ENCODE measurements at places on chromosomes 5 and 9.

DNA sequence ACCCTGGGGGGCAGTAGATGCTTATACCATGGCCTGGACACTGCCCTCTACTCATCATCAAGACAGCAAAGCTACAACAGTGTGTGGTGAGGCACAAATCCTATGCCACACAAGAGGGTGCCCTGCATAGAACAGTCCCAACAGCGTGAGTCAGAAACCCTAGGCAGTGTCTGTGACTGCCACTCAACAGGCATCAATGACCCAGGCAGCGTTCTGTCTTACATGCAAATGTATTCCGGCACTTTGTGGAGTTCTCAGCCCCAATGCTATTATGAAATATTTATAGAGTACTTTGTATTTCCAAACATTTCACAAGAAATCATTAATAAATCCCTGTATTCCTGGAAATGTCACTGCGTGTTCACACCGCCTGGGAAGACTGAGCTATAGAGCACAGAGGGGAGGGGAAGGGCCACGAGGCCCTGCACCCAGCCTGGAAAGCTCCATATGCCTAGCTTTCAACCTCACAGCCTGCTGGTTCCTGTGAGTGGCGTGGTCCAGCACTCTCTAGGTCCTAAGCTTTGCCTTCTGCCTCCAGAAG, 77.7 kb downstream of the NIPSNAP3B start:
- DNase-seq: no peak

DNA sequence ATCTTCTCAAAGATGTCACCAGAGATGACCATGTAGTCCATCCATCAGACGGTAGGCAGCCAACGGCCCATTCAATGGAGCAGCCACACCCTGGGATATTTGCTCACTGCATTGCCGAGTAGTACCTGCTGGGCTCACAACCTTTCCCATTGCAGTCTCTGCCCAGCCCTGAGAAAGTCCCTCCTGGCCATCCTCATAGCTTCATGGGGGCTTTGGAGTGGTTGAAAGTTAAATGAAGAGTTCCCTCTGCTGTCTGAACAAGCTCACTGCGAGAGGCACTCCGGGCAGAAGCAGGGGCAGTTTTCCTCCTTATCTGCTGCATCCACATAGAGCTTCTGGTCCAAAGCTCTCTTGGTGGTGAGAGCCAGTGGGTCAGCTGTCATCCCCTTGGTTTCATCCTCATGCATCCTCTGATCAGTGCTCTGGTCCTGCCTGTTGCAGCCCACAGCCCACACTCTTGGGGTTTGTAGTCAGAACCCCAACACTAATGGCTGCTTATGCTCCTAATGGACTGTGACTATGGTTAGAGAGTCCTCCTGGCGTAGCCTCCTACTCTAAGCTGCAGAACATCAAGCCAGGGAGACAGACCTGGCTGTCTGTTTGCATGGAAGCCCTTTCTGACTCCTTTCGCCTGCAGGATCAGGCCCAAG, 23.3 kb downstream of the TNFSF8 start:
- DNase-seq: peak; percentile 55

- no peak for DNase-seq
Observed at GRCh38 chr9:4106760-4107143, 193.1 kb downstream of the GLIS3 start.

DNA sequence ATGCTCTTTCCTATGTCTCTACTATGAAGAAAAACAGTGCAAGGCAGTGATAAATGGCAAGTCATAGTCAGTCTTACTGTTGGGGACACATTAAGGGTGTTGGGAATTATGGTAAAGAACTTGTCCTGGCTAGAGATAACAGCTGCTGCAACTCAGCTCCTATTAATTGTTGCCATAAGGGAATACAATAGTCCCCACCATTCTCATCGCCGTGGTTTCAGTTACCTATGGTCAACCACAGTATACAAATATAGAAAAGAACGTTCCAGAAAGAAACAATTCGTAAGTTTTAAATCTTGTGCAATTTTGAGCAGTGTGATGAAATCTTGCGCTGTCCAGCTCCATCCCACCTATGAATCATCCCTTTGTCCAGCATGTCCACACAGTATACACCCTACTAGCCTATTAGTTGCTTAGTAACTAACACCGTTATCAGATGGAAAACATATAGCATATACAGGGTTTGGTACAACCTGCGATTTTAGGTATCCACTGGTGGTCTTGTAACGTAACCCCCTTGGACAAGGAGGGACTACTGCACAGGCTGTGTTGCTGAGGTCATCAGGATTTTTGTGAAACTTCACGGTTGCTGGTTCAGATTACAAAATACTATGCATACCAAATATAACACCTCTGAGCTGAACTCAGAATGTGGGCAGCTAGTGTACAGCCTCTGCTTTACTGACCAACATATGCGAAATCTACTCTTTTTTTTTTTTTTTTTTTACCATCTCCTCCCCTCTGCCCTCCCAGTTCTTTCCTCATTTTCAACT, 53.5 kb downstream of the ZFR start:
- peak; percentile 82 for DNase-seq

DNA sequence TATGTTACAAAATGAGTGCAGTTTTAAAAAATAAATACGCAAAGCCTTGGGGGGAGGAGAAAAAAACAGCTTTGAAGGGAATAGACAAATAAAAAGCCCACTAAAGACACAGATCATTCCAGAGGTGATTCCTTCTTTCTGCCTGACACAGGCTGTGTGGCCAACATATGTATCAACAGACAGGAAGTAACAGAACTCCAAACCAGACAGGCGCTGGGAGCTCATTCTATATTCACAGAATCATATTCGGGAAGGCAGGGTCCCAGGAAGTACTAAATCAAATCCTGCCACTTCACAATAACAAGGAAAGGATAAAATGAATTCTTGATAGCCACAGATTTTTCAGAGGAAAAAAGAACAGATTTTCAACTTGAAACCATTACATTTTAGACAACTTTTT, 62.1 kb downstream of the SEMA5A start:
- no peak for DNase-seq

DNA sequence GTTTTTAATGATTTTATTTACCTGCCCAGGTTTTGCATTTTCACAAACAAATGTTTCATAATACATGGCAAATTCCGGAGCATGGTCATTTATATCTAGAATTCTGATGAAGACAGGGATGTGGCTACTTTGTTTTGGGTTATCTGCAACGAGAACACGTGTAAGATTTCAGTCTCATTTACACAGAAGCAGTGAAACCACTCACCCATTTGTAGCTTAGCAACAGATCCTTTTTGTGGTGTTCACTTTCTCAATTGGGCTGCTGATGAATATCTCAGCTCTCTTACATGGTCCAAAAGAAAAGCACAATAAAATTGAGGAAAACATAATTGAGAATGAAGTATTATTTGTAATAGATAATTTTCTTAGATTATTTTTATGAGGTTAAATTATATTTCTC, 148.6 kb downstream of the CDH9 start:
- DNase-seq: no peak

GRCh38 chr5:135834639-135835529, at the start of gene SLC25A48:
TSS of gene SLC25A48 (plus strand) at chr5:135834663. CDS start at chr5:135834848, 185 bp downstream.
- DNase-seq: peak; percentile 59

DNA sequence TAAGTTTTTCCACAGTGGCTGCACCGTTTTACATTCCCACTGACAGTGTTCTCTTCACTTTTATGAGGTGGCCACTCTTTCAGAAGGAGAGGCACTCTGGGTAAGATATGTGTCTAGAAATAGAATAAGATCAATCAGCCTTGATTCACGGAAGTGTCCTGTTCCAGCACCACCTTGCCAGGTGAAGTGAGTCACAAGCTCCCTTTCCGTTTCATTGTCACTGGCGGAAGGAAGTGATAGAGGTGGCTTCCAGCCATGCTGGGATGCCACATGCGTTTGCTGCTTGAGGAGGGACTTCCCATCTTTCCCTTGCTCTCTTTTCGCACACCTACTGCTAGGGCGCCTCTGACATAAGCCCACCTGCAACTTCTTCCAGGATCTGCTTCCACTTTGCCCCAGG, 217.1 kb downstream of the PIK3R1 start:
- no peak for DNase-seq

DNA sequence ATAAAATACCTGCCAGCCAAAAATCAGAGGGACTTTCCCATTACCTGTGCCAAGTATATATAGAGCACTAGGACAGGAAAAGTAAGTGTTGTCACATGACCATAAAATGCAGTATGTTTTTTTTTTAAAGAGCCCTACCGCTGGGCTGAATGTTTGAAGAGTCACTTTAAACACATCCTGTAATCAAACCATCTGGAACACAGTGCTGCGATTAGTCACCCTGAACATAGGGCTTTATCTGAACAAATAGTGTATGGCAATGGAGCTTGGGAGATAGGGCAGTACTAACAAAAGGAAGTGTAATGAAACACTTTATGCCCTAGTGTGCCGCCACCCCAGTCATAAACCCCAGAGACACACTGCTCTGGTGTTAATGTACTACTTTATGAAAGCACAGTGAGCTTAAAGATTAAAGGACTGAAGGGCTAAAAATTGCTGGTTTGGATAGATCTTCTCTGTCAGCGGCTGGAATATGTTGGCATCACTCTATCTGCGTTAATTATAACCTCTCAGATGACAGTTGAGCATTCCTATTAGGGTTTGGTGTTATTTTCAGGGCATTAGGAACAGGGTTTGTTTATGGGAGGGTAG, 90.4 kb downstream of the ZNF608 start:
- DNase-seq: no peak

DNA sequence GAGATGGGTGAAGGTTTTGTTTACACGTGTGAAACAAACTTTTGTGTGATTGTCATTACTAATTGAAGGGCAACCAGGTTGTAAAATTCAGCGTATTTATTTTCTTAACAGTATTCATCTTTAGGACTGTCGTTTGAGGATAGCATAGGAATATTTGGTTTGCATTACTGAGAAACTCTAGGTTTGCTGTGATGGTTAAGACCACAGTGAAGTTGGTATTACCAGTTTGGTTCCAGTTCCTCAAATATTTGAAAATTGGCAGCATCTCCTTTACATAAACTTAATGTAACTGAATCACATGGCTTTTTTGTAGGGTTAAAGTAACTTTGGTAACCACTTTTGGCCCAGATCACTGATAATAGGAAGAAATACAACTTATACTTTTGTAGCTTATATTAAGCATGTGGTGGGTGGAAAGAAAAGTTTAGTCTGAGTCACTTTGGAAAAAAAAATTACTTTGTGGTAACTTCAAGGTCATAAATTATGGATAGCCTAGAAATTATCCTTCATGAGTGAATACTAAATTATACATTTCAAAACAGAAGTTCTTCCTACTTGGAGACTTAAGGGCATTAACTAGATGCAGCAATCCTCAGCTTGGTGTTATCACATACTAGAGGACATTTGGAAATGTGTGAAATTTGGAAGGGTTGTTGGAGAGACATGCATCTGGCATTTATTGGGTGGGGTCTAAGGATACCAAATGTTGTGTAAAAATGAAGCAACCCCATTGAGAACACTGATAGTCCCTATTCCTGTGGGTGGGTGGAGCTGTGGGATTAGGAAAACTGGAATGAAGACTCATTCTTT, 33.9 kb downstream of the G3BP1 start:
- DNase-seq: peak; percentile 55

DNA sequence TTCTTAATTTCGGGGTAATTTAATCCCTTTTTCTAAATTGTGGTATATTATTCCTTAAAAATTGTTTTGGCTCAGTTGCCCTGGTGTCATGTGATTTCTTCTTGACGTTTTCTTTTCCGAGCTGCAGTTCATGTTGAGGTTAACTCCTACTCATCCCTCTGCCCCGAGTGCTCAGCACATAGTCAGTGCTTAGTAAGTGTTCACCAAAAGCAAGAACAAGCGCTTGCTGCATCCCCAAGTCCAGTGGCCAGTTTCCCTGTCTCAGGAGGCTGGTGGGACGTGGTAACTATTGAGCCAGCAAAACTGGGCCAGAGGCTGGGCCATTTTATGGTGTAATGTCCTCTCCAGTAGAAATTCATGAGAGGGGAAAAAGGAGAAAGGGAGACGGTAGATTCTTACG, 23.3 kb downstream of the TRIO start:
- peak; percentile 25 for DNase-seq

DNA sequence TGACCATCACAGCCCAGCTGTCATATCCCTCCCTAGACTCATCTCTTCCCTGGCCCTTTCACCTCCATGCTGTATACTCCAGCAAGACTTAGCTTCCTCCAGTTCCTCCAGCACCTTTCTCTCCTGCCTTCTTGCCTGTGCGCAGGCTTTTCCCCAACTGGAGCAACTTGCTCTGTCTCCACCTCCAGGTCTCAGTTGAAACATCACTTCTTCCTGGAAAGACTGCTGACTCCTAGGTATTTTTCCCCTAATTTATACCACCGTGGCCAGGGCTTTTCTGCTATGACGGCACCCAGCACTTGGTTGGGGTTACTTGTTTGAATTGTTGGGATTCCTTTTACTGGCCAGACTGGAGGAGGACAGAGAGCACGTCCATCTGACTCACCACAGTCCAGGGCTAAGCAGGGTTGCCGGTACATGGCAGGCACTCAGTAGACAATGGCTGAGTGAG, 67.5 kb downstream of the KCNIP1 start:
- no peak for DNase-seq

DNA sequence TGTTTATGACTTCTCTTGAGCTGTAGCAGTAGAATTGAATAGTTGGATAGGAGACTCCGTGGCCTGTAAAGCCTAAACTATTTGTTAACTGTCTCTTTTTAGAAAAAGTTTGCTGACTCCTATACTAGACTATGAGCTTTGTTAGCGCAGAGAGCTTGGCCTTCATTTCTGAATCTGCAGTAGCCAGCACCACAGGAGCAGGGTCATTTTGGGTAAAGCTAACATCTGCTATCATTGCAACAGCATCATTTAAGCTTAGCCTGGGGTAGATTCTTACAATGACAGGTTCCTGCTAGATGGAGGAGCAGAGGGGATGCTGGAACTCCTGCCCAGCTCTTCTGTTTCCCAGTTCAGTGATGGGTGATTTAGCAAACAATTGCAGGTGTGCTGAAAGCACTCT, 133.7 kb upstream of the ASTN2 start:
- no peak for DNase-seq

- no peak for DNase-seq
Observed at GRCh38 chr5:67178966-67179365, 17.6 kb downstream of the CD180 start.

DNA sequence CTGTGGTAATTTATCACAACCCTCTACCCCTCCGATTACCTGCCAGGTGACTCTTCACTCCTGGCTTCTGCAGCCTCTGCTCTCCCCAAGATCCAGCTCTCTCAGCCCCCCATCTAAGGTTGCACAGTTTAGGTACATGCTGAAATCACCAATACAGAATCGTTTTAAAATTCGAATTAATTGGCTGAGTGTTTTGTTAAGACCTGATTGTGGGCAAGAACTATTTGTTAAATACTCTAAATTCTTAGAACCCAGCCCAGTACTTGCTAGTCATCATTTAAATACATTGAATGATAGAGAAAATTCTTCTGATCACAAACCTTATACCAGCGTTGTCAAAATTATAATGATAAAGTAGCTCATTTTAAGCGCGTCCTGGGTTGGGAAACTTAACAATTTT, 147.5 kb upstream of the CDKN2B start:
- no peak for DNase-seq

GRCh38 chr9:69649566-69650250, 22.5 kb downstream of the APBA1 start:
- DNase-seq: no peak
